AG04449 (cell line): ENCODE measurements at places on chromosomes 5 and 9.

DNA sequence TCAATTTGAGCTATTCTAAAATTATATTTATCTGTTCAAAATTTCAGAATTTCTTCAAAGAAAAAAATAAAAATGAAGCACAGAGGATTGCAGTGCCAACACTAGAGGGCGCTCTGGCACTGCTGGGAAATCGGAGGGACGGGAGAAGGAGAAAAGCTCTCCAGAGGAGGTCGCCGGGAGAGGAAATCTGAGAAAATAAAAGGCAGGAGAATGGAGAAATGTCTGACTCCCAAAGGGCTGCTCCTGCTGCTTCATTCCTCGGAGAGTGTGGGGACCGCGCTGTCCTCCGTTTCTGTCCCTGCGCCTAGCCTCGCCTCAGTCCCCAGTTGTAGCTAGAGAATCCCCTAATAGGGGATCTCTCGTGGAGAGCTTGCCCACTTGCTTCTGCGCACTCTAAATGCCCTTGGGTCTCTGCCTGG lies 40.0 kb upstream of the ARSB start:
- peak; percentile 10 for DNase-seq

DNA sequence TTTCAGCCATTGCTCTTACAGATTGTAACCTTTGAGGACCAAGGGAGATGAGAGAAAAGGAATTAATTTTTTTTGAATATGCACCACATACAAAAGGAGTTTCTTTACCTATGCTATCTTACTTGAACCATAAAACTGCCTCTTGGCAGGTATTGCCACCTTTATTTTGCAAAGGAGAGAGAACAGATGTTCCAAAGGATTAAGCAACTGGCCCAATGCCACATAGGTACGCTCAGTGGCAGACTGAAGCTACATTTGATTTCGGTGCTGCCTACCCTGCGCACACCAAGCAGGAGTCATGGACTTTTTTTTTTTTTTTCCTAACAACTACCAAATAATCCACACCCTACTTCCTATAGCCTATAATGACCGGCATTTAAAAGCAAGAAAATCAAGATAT lies 43.1 kb downstream of the SAXO1 start:
- no peak for DNase-seq

- no peak for DNase-seq
Observed at GRCh38 chr9:90953805-90954204, 152.2 kb downstream of the SYK start.

DNA sequence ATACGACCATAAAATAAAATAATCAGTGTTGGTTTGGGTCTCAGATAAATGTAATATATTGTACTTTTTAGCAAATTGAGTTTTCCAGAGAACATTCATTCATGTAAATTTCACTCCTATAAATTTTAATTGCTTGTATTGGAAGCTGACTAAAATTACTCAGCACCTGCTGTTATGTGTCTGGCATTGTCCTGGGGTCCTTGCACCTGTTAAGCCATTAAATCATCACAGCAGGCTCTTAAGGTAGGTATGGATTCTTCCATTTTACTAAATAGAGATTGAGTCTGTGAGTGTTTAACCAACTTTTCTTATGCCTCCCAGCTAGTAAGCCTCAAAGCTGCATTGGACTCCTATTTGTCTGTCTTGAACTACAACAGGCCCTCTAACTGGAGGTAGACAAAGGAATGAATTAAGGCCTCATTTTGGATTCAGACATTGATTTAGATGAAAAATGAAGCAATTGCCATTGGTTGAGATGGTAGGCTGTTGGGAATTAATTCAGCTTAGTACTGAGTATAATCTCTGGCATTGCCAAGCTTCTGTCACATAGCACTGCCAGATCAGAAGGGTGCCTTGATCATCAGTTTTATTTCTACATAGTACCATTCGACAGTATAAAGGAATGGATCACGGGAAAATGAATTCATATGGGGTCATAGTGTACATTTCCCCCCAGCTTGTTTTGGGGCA lies 78.9 kb downstream of the PARP8 start:
- no peak for DNase-seq

- no peak for DNase-seq
Observed at GRCh38 chr5:91443761-91444467, 60.8 kb upstream of the ARRDC3 start.

- DNase-seq = peak; percentile 90
Observed at GRCh38 chr5:158382473-158382872, 523.5 kb upstream of the CLINT1 start.

GRCh38 chr5:156534906-156535485 lies 208.0 kb downstream of the SGCD start:
- no peak for DNase-seq

- DNase-seq = no peak
Observed at GRCh38 chr5:135738564-135738875, 95.9 kb upstream of the SLC25A48 start.

DNA sequence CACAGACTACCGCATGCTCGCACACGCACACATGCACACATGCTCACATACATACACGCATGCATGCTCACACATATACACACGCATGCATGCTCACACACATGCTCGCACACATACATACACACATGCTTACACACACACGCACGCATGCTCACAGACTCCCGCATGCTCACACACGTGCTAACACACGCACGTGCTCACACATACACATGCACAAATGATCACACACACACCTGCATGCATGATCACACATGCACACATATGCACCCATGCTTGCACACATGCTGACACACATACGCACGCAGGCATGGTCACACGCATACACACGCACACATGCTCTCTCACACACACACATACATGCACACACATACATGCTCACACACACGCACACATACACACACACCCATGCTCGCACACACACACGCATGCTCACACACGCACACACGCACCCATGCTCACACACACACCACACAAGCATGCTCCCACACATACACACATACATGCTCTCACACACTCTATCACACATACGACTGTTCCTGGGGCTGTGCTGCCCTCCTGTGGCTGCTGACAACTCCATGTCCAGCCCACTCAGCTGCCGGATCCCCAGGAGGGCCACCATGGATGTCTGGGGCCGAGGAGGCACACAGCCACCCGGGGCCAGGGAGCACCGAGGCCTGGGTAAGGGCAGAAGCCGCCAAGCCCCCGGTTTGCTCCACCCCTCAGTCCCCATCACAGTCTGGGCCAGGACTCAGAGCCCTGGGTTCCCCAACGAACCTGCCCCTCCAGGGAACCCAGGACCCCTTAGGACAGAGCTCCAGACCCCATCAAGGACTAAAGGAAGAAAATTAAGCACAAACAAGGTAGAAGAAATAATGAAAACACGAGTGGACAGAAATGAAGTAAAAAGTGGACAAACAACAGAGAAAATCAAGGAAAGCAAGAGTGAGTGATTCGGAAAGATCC lies 31.4 kb upstream of the EGFL7 start:
- no peak for DNase-seq

GRCh38 chr5:19140276-19140675 lies 847.7 kb downstream of the CDH18 start:
- DNase-seq = no peak

DNA sequence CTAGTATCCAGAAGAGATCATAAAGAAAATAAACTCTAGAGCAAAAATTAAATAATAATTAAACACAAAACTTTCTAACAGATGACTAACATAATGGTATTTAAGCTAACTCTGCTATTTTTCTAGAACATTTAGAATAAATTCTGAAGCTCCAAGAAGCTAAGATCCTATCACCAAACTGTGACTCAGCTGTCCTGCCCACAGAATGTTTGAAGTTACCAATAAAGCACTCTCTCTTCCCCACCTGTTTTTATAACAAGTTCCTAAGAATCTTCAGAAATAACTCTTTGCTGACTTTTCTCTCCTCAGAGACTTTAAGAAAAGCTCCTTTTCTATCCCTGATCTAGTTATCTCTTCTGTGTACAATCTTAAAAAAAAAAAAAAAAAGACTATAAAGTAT lies 6.0 kb upstream of the EFNA5 start:
- no peak for DNase-seq

GRCh38 chr5:176658007-176658599 lies 10.8 kb downstream of the TSPAN17 start:
- DNase-seq = no peak

GRCh38 chr9:81077572-81077971 lies 611.8 kb downstream of the TLE1 start:
- DNase-seq = no peak

DNA sequence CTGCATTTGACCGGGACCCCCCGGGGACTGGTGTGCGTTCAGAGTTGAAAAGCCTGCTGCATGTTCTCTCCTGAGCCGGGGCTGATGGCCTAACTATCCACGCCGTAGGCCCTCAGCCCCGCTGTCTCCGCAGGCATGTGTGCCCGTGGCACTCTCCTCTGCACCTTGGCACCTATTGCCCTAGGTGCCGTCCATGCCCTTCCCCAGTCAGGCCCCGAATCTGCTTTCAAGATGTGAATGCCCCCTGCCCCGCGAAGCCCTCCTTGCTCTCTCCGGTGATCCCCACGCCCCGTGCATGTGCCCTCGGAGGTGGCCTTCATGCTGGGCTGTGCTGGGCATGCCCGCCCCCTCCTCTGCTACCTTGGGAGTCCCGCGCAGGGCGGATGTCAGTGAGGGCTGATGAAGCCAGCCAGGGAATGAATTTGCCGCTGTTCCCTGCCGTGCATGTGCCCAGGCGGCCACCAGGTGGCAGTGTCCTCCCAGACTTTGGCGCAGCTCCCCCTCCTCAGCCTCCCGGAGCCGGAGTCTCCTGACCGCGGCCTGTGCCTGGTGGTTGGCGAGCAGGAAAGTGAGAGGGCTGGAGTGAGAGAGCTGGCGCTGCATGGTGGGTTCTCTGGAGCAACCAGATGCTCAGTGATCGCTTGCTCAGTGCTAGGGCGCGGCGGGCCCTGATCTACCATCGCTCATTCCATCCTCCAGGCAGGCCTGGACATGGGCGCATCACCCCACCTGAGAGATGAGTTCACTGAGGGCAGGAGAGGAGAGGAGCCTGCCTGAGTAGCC lies 112.9 kb upstream of the LMX1B start:
- no peak for DNase-seq

- no peak for DNase-seq
Observed at GRCh38 chr5:119954106-119954505, 324.7 kb downstream of the FAM170A start.

GRCh38 chr5:59445741-59446140 lies 447.8 kb downstream of the PDE4D start:
- DNase-seq = no peak
